ENCODE measurements at places on chromosomes 12 and 14.

- DNase-seq = peak; percentile 1
Measured at GRCh38 chr12:113392988-113393579, 10.6 kb downstream of the SDS start.

DNA sequence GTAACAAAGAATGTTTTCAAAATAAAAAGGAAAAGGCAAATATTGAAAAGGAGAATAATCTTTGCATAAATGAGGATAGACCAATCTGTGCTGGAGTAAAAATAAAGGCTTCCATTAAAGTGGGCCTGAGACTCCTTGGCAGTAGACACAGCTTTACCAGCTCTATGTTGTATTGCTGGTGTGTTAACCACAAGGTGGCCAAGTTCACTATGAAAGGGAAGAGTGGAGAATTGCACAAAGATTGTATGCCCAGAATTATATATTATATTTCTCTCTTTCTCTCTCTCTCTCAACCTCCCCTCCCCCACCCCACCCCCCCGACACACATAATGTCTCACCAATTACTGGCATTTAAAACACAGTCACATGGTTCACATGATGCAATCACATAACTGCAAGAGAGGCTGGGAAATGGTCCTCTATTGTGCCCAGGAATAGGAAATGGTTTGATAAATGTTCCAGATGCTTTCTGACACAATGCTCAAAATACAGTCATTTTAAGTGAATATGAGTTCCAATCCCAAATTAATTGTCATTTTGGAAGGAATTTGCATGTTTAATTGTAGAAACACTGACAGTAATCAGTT is 222.6 kb upstream of the SYT1 start:
- DNase-seq = no peak

DNA sequence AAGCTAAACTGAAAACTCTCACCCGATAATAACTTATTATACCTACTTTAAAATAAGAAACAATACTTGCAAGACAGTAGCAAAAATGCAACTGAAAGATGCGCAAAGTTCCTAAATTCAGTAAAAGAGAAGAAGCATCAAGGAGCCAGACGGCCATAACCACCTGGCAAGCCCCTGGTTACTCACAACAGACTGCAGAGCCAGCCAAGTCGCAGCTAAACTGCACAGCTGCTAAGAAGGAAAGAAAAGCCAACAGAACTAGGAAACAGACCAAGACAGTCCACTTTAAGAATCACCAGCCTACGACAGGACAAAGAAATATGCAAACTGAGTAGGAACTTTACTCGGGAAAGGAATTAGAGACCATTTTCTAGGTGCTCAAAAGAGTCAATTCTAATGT is 127.9 kb downstream of the TMTC1 start:
- DNase-seq = no peak

DNA sequence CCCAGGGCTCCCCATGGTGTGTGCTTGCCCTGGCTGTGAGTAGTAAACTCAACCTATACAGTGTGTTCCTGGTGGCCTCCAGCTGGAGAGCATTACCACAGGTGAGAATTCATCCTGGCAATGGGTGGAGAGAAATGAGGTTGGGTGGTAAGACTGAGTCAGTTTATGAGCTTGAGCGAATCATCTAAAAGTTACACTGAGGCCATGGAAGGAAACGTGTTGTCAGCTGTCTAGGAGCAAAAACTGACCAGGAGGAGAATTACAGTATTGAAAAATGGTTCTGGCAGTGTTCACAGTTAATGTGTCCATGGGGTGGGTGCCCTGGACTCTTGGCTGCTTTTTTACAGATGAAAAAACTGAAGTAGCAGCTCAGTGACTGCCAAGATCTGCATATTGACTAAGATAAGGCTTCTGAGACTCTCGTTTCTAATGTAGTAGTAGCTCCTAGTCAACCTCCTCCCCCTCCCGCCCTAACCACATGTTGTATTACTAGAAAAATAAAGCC is 202.0 kb upstream of the AMIGO2 start:
- DNase-seq = no peak

- DNase-seq = no peak
Measured at GRCh38 chr12:12641650-12642049, 30.0 kb downstream of the CREBL2 start.

DNA sequence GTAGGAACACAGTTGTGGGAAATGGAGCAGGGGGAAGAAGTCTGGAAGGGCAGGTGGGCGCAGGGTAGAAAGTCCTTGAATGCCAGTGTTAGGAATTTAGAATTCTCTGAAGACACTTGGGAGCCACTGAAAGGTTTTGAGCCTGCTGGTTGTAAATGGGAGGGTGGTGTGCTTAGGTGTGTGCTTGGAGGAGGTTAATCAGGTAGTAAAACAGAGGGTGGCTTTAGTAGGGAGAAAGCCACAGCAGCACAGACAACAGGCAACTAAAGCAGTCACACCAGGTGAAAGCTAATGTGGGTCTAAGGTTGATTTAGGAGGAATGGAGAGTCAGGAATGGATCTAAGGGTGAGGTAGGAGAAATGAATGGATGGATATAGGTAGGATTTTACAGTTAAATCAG is 385.0 kb downstream of the ZFP36L1 start:
- DNase-seq = no peak

Measured in stimulated activated CD8-positive, alpha-beta memory T cell treated with anti-CD3 and anti-CD28 coated beads, Interleukin-2, amount 100 ng/mL, for 48 hours (primary cell).